KBM-7 (cell line): ENCODE measurements at places on chromosomes 5 and 9.
A peak's percentile ranks its signal among the peaks of the same experiment; 100 is the strongest.

DNA sequence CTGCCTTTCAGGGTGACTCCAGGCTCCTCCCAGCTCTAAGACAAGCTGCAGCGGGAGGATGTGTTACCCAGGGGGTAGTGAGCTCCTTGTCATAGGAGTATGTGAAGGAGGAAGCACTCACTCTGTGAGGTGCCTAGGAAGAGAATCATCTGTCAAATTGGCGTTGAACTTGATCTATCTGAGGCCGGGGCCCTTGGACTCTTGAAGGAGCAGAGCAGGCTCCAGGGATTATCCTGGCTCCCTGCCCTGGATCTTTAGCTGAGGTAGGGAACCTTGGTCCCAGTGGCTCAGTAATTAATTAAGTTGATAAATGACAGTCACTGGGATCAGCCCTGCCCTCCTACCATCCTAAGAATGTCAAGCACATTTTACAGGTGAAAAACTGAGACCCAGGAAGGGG is 15.5 kb downstream of the ADGRD2 start:
- DNase-seq = no peak

DNA sequence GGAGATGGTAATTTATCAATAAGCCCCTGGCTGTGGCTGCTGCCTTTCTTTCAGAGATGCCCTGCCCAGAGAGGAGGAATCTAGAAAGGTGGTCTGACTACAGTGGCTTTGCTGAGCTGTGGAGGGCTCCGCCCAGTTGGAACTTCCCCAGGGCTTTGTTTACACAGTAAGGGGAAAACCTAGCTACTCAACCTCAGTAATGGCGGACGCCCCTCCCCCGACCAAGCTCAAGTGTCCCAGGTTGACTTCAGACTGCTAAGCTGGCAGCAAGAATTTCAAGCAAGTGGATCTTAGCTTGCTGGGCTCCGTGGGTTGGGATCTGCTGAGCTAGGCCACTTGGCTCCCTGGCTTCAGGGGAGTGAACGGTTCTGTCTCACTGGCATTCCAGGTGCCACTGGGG is 865.4 kb upstream of the ACO1 start:
- no peak for DNase-seq

DNA sequence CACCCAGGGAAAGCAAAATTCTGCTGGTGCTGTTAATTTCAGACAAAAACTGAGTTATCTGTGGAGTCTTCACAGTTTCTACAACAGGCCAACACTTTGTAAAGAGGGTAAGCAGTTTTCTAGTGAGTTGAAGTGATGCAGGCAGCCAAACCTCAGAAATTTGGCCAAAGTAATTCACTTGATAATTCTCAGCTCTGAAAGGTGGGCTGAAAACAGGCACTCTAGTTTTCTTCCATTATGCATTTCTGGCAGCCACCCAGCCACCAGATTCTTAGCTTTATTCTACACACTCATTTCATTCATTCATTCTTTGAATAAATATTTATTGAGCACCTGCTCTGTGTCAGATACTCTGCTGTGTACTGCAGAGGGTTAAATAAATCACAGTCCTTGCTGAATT is 184.2 kb downstream of the RAB3C start:
- no peak for DNase-seq

GRCh38 chr9:125317704-125318103 is 56.1 kb downstream of the GAPVD1 start:
- peak; percentile 18 for DNase-seq

GRCh38 chr5:27906481-27906880 is 868.1 kb upstream of the CDH9 start:
- DNase-seq = no peak

DNA sequence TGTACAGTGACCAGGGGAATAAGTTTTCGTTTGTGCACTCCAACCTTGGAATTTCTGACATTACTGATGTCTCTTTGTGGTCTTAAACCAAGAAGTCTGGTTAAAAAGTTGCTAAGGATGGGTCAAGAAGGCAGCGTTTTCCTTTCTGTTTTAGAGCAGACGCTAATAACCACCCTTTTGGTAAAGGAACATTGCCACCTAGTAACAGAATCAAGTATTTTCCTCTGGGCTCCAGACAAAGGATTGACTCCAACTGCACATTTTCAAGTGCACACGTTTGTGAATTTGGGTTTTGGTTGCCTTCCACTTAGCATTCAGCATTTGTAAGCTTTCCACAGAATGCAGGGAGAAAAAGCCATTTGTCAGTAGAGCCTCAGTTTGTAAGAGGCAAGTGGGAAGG is 22.2 kb upstream of the CEP78 start:
- peak; percentile 35 for DNase-seq

DNA sequence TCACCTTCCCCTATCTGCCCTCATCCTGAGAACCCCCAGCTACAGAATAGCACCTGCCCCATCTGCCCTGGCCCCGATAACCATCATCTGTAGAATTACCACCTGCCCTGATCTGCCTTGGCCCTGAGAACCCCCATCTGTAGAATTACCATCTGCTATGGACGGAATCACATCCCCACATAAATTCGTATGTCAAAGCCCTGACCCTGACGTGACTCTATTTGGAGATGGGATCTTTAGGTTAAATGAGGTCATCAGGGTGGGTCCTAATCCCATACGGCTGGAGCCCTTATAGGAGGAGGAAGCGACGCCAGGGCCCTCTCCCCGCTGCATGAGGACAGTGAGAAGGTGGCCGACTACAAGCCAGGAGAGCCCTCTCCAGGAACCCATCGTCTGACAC is 32.6 kb downstream of the SARDH start:
- DNase-seq = no peak

DNA sequence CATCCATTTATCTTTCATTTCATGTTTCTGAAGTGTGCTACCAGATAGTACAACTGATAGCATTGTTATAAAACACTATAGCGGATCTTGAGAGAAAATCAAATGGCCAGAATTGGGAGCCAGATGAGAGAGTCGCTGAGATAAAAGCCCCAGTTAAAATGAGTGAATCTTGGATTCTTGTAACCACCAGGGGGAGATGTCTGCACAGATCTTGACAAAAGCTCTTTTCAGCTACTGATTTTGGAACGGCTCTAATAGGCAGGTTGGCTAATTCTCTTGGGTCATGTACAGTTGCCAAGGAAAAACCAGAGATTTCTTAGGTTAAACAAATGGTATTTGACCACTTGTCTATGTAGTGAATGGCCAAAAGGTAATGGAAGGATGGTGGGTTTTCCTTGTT is 21.7 kb downstream of the F2RL2 start:
- DNase-seq = peak; percentile 76

DNA sequence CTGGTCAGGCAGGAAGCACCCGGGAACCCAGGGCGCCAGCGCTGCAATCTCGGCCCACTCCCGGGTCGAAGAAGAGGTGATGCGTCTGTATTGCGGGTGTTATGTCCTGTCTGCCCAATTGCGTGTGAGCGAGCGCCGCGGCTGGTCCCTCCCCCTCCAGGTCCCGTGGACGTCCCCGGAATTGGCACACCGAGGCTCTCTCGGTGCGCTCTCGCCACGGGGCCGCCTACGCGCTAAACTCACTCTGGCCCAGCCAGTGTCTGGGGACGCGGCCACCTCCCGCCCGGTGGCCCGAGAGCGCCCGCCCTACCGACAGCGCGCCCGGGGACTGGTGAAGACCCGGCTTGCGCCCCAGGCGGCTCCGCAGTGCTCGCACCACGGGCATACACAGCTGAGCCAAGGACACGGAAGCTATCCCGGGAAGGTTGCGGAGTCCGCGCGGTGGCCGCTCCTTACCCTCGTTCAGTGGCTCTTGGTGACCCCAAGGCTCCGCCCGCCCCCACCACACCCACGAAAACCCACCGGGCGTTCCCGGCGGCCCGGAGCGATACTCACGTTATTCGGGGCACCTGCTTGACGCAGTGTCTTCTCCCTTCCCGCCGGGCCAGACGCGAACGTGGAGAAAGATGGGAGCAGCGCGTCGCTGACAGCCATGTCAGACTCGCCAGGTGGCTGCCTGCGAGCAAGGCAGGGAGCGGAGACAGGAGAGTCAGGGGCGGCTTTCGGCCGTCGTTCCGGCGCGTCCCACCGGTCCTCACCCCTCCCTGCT is 1.0 kb downstream of the KLF4 start:
- DNase-seq = no peak

- DNase-seq = no peak
Measured at GRCh38 chr5:172624996-172625964, 15.8 kb upstream of the NEURL1B start.

GRCh38 chr5:143752165-143752850 is 59.7 kb upstream of the HMHB1 start:
- no peak for DNase-seq

GRCh38 chr9:77839459-77840140 is 191.5 kb upstream of the GNA14 start:
- DNase-seq = no peak

GRCh38 chr9:93940951-93941350 is 14.2 kb downstream of the BARX1 start:
- DNase-seq = no peak

DNA sequence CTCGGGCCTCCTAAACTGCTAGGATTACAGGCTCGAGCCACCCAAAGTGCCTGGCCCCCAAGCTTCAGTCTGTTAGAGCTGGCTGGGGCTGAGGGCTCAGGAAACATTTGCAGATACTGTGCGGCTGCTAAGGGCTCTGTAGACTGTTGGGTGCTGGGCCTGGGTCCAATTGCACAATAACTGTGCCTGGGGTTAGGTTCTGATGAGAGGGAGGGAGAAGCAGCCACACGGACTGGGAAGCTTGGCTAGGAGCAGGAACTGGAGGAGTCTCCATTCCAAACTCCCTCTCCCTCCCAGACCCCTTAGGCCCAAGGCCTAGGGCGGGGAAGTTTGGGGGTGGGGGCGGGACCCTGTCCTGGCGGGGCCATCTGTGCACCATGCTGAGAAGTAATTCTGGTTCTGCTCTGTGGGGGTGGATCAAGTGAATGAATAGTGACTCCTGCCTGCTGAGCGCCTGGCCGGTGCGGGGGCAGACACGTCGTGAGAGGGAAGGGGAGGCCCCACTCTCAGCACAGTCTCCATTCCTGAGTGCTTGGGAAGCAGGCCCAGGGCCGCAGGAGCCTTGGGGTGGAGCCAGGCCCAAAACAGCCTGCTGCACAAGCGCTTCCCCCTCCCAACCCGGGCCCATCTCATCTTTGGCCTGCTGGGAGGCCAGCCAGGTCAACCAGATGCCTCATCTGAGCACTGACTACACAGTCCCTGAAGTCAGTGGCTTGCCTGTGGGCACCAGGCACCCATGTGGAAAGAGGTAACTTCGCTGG is 1.5 kb downstream of the ASS1 start:
- peak; percentile 60 for DNase-seq
